ENCODE measurements at places on chromosomes 7 and 10. TPM values are rescaled to one million over a fixed set of nuclear protein-coding genes. Genes with fewer than 3 reads are reported as not detected.

RAPGEF5 gene
- total RNA-seq, result 140 TPM

RAMP3 gene
- total RNA-seq, result not detected

UMAD1 gene
- total RNA-seq, result 6.0 TPM

HOXA3 gene
- total RNA-seq, result 1.1 TPM

CPA1 gene
- not detected for total RNA-seq

SPDYE11 gene
- total RNA-seq, result not detected

LIPK gene
- not detected for total RNA-seq

ABI1 gene
- total RNA-seq, result 71.2 TPM

CYP26A1 gene
- total RNA-seq, result 0.40 TPM

ING3 gene
- 30.5 TPM for total RNA-seq

IQUB gene
- 0.43 TPM for total RNA-seq

CALHM1 gene
- not detected for total RNA-seq

Data from thoracic aorta endothelial cell (primary cell).